ENCODE measurements at places on chromosomes 11 and 22.

- DNase-seq = no peak
Observed at GRCh38 chr22:39209756-39210155, 35.0 kb downstream of the PDGFB start.

GRCh38 chr11:1629326-1630185 is at the start of gene KRTAP5-5:
TSS of gene KRTAP5-5 (plus strand) at chr11:1629775. CDS start at chr11:1629841, 66 bp downstream.
- DNase-seq = no peak

DNA sequence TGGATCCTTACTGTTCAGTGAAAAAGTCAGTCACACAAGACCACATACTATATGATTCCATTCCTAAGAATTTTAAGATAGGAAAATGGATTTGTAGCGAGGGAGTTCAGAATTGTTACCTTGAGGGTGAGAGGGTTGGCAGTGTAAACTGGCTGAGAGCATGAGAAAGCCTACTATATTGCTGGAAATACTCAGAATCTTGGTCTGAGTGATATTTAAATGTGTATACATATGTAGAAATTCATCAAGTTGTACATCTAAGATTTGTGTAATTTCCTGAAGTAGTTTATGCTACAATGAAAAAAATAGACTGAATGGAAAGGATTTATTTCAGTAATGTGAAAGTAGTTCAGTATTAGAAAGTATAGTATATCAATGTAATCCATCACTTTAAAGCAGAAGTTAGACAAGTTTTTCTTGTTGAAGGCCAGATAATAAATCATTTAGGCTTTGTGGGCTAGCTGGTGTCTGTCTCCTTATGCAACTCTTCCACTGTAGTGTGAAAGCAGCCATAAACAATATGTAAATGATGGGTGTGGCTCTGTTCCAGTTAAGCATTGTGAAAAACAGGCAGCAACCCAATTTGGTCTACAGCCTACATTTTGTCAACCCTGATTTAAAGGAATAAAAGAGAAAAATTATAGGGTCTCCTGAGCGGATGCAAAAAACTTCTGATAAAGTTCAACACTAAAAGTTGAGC is 127.2 kb upstream of the THY1 start:
- DNase-seq = no peak

GRCh38 chr11:3133261-3134217 is 31.6 kb downstream of the OSBPL5 start:
- peak; percentile 8 for DNase-seq

DNA sequence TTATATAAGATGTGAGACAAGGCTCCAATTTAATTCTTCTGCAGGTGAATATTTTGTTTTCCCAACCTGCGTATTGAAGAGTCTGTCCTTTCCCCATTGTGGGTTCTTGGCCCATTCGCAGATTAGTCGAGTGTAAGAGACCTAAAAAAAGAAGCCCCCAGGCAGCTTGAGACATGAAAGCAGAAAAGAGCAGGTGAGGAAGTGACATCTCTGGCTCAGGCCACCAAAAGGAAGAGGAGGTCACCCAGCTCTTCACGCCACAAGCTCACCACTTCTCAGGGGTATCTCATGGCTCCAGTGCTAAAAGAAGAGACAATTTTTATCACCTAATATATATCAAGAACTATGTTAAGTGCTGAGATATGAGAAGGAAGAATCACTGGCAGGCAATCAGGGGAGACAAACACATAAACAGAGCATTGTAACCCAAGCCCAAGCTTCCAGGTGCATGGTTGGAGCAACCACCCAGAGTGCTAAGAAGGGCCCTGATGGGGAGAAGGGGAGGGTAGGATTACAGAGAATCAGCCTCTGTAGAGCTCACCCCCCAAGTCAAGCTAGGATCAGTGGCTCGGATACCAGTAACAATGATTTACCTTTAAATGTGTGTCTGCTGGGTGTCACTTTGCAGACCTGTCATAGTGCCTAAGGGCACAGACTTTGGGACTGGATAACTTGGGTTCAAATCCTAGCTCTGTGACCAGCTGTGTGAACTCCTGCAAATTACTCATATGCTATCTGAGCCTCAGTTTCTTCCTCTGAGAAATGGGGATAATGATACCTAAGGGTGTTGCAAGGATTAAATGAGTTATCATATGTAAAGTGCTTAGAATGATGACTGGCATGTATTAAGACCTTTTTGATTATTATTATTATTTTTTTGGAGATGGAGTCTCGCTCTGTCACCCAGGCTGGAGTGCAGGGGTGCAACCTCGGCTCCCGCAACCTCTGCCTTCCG is 39.2 kb downstream of the MCHR1 start:
- no peak for DNase-seq

GRCh38 chr22:39359659-39360195 is 9.9 kb downstream of the SYNGR1 start:
- no peak for DNase-seq

DNA sequence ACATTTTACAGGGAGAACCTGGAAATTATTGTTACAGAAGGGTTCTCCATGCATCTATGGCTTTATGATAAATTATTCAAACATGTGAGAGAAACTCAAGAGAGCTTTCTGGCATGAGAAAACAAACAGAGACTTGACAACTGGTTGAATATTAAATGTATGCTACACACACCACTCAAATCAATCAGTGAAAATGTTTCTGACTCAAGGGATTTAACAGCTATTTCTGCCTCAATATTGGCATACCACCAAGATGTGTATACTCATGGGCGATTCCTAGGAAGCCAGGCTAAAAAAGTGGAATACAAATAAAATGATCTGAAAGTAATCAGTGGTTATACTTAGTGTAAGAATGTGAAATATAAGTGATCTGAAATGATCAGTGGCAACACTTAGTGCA is 15.8 kb upstream of the OR51T1 start:
- DNase-seq = no peak

DNA sequence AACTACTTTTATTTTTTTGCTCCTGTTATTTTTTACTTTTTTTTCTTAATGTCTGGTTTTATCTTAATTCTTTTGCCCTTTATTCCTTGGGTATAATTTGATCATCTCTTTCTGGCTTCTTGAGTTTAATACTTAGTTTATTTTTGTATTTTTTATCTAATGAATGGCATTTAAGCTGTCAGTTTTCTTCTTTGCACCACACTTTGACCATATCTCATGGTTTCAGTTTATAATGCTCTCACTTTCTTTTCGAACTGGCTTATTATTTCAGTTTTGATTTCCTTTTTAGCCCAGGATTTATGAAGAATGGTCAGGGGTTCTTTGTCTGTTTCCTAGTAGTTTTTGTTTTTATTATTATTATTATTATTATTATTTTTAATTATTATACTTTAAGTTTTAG is 48.3 kb downstream of the QSER1 start:
- no peak for DNase-seq

- DNase-seq = no peak
Observed at GRCh38 chr22:47238690-47239473, 476.4 kb downstream of the TBC1D22A start.

DNA sequence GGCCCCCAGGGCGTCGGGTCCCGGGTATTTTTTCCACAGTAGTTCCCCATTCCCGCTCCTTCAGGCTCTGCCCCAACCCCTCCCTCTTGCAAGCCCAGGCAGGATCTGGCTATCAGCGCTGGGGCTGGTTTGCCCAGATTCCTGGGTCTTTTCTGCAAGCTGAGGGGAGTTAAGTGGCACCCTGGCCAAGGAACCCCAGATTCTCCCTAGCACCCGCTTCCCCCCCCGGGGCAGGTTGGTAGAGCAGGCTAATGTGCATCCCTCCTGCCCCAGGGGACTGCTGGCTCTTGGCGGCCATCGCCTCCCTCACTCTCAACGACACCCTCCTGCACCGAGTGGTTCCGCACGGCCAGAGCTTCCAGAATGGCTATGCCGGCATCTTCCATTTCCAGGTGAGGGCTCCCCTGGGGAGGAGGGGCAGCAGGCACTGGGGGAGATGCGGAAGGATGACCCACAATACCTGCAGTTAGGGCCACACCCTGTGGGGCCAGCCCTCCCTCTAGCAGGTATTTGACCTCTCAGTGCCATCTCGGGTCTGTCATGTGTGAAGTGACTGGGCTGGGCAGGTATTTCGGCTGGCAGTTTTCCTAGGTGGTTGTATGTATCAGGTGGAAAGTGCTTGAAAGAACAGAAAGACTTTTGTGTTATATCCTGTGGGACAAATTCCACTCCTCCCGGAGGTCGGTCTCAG is 1.6 kb downstream of the CAPN1 start:
- DNase-seq = no peak

- DNase-seq = no peak
Observed at GRCh38 chr22:44482776-44483175, 15.3 kb downstream of the RTL6 start.

- no peak for DNase-seq
Observed at GRCh38 chr11:100177651-100178050, 509.4 kb upstream of the ARHGAP42 start.

DNA sequence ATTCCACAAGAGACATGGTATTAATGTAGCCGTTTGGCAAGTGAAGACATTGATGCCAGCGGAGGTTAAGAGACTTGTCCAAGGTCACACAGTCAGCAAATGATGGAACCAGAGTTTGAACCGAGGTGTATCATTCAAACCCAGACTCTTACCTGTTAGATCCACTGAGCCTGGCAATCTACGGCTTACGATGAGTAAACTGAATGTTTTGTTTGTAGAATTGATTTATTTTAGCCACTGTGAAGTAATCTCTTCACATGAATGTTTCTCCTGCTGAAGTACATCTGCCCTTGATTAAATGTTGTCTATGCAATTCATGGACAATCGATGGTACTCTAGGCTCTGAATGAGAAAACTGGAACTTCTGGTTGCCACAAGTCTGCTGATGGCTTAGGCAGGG is 155.5 kb upstream of the NAV2 start:
- no peak for DNase-seq

- DNase-seq = peak; percentile 3
Observed at GRCh38 chr22:31451709-31452571, 37.7 kb downstream of the EIF4ENIF1 start.

GRCh38 chr11:34857463-34857862 is 58.7 kb downstream of the APIP start:
- DNase-seq = no peak

DNA sequence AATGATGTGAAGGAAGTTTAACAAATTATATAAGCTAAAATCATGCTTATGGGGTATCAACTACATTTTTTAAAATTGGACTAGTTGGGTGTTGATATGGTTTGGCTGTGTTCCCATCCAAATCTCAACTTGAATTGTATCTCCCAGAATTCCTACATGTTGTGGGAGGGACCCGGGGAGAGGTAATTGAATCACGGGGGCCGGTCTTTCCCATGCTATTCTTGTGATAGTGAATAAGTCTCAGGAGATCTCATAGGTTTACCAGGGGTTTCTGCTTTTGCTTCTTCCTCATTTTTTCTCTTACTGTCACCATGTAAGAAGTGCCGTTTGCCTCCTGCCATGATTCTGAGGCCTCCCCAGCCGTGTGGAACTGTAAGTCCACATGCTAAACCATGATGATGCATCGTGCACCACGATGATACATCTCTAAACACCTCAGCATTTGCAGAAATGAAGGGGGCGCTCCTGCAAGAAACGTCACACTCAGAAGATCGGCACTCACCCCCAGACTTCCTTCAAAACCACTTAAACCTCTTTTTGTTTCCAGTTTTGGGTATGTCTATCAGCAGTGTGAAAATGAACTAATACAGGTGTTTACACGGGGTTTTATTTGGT is 340.0 kb downstream of the SHANK2 start:
- no peak for DNase-seq

DNA sequence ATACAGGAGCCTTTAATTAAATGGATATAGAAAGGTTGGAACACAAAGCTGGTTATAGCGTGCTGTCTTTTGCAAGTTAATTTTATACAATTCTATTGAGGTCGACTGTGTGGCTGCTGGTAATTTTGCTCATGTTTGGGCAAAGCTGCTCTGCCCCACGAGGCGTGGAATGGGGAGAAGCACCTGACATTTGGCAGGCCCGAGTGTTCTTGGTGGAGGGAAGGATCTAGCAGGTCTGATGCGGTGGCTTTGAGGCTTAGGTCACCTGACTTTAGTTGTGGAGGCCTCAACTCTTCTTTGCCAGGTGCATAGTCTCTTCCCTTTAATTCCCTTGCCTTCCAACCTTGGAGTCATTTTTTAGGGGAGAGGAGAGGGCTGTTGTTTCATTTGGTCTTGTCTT is 97.3 kb downstream of the ZBTB16 start:
- no peak for DNase-seq

GRCh38 chr11:70511345-70511744 is 113.0 kb downstream of the CTTN start:
- no peak for DNase-seq

DNA sequence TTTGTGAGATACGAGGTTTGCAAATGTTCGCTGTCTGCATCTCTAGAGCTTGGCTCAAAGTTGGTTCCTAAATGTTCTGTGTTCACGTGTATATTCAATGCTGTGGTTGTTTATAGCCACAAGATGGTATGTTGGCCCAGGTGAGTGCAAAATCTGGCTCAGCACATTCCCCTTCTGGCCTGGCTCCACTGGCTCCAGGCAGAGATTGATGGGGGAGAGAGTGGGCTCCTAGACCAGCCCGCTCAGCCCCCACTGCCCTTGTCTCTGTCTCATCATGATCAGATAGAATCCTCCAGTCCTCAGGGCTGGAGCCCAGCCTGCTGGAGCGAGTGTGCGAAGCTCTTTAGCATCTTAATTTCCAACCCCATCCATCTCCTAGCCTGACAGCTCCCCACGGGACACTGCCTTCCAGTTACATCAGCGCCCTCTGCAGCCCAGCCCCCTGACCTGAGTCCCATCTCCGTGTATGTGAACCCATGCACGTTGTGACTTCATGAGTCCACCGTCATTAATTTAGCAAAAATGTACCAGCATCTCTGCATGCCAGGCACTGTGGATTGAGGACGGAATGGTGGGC is 2.0 kb downstream of the P2RX3 start:
- no peak for DNase-seq

GRCh38 chr11:31871310-31872075 is 60.4 kb upstream of the PAX6 start:
- DNase-seq = no peak

- no peak for DNase-seq
Observed at GRCh38 chr11:96326959-96327358, 16.0 kb downstream of the MAML2 start.

- peak; percentile 17 for DNase-seq
Observed at GRCh38 chr11:76670485-76671236, at the start of gene LRRC32. TSS of gene LRRC32 (minus strand) at chr11:76670747. CDS start at chr11:76665954, 4,793 bp downstream.

- no peak for DNase-seq
Observed at GRCh38 chr11:19370100-19370861, 129.5 kb upstream of the E2F8 start.

DNA sequence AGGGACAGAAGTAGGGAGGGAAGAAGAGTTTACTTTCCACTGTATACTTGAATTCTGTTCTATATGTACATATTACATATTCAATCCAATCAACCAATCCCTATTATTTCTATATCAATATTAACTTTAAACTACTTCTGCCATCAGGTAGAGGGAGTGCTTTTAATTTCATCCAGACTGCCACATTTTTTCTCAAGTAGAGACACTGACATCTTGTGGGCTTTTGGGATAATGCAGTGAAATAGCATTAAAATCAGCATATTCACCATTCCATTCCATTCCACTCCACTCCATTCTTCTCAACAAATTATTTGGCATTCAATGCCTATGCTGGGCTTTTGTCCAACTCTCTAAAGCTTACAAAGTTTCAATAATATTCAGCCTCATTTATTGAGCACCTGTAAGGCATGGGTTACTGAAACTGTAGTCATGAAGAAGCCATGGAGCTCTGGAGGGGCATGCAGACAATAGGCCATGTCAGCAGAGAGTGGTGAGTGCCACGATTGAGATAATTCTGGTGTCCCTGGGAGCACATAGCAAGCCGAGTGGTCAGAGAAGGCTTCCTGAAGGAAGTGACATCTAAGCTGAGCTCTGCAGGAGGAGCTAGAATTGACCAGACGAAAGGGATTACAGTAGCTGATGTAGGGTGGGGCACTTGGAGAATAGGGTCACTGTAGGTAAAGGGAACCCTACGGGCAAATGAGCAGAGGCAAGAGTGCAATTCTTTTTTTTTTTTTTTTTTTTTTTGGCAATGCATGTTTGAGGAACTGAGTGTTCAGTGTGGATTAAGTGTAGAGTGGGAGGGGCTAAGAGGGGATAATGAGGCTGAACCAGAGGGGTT is 12.8 kb upstream of the CLPB start:
- DNase-seq = no peak
